CD4-positive, alpha-beta T cell treated with Interleukin-17A for 1 hour (primary cell): ENCODE measurements at places on chromosomes 12 and 14.

- no peak for DNase-seq
These were observed 28.7 kb upstream of the PLD4 start for GRCh38 chr14:104895786-104896661.

DNA sequence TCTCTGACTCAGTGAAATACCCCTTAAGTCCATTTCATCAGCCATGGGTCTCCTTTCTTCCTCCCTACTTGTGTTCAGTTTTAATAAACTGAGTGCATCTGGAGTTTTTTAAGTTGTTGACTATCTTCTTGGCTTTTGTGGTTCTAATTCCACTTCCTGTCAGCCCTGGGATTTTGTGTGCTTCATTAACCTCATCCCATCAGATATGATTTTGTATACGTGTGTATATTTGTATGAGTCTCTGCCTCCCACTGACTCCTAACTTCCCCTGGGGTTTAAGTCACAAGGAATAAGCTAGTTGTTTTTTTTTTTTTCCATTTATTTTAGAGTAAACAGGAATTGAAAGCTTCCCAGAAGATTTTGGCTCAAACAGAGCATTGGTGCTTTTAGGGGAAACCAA is 62.7 kb downstream of the TTLL5 start:
- no peak for DNase-seq

- no peak for DNase-seq
These were observed 23.8 kb downstream of the MLXIP start for GRCh38 chr12:122102331-122102730.

DNA sequence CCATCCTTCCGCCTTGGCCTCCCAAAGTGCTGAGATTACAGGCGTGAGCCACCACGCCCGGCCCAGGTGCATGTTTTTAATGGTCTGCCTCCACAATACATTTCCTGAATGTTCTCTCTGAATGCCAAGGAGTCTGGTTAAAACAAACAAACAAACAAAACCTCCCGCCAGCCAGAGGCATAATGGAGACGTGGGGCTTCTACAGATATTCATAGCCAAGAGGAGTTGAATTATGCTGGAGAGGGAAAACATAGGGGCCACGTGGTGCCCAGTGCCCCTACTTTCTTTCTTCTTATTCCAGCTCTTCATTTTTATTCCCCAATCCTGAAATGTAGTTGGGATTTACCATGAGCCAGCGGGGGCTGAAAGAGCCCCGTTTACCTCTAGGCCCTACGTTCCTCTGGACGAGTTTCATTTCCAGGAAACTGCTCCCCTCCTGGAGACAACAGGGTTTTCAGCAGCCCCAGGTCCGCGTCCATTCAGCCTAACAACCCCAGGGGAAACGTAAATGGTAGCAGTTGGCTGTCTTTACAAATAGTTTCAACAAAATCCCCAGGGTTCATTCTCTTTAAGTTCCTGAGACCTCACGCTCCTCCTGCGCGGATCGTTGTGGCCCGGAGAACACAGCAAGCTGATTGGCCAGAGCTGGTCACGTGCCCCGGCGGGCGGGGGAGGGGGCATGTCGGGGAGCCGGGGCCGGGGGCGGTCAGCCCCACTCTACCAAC is 108.5 kb upstream of the ESRRB start:
- DNase-seq = no peak

DNA sequence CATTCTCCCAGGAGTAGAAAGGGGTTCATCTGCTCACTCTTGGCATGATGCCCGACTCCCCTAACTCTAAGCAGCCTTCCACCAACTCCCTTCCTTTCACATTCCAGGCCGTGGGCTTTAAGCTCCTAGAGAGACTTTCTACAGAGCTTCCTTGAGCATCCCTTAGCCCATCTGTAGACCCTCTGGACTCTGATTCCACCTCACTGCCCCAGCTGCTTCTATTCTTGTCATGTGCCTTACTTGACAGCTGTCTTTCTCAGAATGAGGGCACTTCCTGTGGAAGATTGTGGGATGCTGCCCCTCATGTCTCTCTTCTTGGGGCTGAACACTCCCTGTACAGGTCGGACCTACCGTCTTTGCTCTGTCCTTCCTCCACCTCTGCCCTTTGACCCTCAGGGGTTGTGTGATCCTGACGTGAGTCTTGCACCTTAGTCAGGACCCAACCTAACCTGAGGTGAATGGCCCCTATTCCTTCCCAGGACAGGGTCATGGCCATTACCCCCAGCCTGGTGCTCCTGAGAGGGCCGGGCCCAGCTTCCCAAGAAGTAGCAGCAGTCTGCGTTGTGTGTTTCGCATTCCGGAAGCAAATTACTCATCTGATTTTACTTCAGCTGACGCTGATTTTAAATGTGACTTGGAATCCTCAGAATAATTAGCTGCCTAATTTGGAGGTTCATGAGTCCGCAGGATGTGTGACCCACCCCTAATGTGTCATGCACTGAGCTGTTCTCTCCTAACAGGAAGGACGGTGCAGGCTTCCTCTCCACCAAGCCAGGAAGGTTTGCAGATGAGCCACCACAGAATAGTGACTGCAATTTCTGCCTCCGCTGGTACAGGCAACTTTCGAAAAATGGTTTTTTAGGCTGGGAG is 2.7 kb upstream of the GALNT6 start:
- peak; percentile 66 for DNase-seq

GRCh38 chr14:71551291-71551950 is 380.8 kb upstream of the RGS6 start:
- DNase-seq = no peak

GRCh38 chr12:79250186-79250585 is 385.6 kb downstream of the SYT1 start:
- DNase-seq = no peak

DNA sequence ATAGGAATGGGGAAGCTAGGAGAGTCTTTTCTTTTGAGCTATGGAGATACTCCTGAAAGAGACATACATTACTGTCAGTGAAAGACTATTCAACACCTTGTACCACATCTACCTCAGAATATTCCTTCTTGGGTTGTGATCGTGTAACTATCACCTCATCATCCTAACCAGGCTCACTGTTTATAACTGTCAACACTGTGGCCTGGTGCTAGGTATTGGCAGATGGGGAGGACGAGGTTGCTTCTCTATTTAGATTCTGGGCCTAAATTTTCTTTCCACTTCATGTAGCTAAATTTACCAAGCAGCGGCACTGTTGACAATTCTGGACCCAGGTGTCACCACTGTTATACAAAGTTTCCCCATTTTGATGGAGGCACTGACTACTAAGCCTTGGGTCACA is 354.4 kb downstream of the NELL2 start:
- no peak for DNase-seq

- no peak for DNase-seq
These were observed 124.6 kb upstream of the SFSWAP start for GRCh38 chr12:131586269-131586668.

DNA sequence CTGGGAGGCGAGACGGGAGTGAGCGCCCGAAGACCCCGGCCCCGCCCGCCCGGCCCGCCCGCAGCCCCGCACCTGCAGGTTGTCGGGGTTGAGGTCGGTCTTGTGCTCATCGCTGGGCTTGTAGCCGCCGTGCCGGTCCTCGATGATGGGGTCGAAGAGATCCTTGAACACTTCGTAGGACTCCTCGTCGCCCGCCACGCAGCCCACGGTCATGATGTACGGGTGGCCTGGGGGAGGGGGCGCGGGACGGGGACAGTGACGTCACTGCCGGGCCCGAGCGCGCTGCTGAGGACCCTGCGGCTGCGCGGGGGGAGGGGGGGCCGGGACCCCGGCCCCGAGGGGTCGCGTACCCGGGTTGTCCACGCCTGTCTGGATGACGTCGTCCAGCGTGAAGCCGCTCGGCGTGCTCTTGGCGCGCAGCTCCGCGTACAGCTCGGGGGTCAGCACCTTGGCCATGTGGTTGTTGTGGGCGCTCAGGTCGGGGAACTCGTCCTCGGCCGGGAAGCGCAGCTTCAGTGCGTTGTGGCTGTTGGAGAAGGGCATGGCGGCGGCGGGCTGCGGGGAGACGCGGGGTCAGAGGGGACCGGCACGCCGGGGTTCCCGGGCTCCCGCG is 573 bp downstream of the CKB start:
- no peak for DNase-seq

DNA sequence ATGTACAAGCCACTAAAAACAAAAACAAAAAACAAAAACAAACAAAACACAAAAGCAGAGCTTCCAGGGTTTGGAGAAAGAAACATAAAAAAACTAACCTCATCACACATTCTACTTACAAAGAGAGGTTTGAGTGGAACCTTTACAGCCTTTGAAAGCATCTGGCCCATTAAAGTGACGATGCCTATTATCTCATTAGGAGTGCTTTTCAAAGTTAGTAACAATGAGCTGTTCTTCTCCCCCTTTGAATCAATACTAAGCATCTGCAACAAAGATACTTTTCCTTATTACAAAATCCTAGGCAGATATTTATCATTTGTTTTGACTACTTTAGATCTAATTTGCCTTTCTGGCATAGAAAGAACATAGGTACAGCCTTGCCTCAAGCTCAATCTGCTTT is 217.3 kb downstream of the PPM1H start:
- no peak for DNase-seq

DNA sequence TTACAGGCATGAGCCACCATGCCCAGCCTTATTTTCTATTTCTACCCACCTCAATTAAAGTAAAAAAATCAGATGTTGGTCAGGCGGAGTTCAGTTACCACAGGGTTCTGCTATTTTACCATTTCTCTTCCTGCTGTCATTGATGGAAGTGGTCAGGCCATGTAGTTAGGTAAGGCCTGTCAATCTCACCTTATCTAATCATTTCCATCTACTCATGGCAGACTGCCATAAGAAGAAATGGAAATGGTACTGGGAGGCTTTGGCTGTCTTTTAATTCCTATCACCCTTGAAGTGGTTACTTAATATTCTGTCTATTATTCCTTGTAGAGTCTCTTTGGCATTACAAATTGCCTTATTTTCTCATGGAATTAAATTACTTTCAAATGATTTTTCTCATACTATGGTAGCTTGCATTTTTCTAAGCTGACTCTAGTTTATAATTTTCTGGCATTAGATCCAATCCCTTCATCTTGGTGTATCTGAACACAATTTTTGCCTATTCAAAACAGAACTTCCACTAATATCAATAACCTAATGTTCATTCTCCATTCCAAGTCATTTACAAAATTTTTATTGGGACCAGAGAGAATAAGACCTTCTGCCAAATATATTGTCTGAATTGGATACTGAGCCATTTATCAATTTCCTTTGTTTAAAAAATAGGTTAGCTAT is 198.7 kb downstream of the DACT1 start:
- no peak for DNase-seq

GRCh38 chr12:47079468-47079980 is at the start of the genes AMIGO2 and PCED1B:
Gene AMIGO2, minus strand, starts transcription at chr12:47079959. Its CDS starts 957 bp downstream, at chr12:47079002.
Gene PCED1B, plus strand, starts transcription at chr12:47079621. Its CDS starts 155,443 bp downstream, at chr12:47235064.
- DNase-seq = peak; percentile 66

GRCh38 chr12:61758661-61759060 is 501.5 kb upstream of the USP15 start:
- DNase-seq = no peak

DNA sequence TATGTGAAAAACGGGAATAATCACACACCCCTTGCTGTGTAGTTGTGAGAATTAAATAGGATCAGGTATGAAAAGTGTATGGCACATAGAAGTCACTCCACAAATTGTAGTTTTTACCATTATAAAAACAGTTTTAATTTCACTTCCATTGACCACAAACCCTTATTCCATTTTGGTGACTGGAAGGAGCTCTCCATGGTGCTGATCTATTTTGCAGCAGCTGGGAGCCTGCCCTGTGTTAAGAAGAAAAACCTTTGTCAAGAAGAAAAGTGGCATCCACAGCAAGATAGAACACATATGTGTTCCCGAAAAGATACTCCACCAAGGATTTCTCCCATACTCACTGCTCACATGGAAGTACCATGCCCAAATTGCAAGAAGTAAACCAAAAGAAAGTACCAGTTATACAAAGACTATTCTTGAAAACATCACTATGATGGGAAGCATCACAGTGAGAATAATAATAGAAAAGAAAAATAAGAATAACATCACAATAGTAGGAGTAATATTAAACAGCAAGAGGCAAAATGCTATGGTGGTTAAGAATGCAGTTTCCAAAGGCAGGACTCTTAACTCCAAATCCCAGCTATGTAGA is 58.7 kb downstream of the TUNAR start:
- DNase-seq = peak; percentile 1

- DNase-seq = no peak
These were observed 95.2 kb downstream of the TSPAN9 start for GRCh38 chr12:3172124-3173007.

DNA sequence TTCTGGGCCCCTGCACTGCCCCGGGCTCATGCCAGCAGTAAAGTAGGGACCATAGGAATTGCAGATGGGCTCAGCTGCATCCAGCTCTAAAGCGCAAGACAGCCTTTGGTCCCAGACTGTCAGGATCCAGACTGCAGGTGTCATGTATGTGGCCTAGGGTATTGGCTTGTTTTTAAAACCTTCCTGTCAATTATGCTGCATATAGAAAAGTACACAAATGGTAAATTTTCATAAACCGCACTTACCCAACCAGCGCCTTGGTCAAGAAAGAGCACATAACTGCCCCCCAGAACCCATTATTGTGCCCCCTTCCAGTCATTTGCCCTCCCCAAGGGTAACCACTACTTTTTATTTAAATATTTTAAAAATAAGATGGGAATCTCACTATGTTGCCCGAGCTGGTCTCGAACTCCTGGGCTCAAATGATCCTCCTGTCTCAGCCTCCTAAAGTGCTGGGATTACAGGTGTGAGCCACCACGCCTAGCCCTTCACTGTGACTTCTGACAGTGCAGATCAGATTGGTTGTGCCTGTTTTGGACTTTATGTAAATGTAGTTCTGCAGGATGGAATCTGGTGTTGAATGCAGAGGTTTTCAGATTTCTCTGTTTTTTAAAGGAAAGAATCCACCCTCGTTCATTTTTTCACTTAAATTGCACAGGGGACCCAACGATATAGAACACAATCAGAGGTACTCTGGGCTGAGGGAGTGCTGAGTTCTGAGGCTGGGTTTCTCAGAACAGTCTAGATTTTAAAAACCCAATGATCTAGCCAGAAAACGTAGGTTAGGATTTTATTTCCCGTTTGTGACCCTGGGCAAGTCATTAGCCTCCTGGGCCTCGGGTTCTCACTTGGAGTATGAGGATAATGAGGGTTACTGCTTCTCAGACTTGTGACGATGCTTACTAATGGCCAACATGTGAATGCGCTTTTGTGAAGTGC is 6.7 kb downstream of the NR4A1 start:
- DNase-seq = peak; percentile 41

- DNase-seq = no peak
These were observed 135.7 kb downstream of the RAD51B start for GRCh38 chr14:67955261-67955660.

DNA sequence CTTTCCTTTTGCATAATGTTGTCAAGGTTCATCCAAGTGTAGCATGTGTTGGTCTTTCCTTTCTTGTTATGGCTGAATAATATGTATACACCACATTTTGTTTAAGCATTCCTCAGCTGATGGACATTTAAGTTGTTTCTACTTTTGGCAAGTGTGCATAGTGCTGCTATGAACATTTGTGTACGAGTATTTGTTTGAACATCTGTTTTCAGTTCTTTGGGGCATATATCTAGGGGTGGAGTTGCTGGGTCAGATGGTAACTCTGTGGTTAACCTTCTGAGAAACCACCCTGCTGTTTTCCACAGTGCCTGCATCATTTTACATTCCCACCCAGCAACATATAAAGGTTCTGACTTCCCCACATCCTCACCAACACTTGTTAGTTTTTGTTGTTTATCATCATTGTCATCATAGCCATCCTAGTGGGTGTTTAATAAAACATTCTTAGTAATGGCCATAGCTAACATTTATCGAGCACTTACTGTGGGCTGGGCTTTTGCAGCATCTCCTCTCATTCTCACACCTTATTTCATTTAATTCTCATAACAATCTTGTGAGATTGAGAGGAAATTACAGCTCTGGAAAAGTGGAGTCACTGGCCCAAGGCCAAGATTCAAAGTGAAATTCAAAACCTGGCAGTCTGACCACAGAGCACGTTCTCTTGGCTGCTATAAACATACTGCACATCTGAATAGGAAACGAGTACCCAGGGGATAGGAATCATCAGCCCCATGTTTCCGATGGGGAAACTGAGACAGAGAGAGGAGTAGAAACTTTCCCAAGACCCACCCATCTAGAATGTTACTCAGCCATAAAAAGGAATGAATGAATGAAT is 193.6 kb downstream of the KSR2 start:
- DNase-seq = no peak
